ENCODE measurements at places on chromosomes 4 and X.

- DNase-seq = no peak
Measured at GRCh38 chr4:172514011-172514410, 654.6 kb upstream of the GALNT7 start.

DNA sequence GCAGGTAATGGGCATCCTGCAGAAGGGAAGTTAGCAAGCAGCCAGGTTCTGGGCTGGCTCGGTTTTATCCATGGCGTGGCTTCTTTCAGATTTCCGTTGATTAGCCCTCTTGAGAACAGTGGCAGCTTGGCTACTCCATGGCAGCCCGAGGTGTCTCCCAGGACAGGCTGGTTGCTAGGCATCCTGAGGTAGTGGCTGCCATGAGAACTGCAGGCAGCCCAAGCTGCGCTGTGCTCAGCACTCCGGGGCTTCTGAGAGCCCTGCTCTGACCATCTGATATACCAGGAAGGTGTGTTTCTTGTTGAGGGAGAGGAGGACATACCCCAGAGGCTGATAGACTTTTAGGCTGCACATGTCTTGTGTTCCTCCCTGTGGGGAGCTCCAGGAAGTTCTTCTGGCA is 253.4 kb upstream of the CASK start:
- DNase-seq = no peak

GRCh38 chr4:146998157-146998556 is 52.5 kb upstream of the TTC29 start:
- no peak for DNase-seq

GRCh38 chrX:49192722-49193328 is 6.7 kb upstream of the PRICKLE3 start:
- DNase-seq = no peak

DNA sequence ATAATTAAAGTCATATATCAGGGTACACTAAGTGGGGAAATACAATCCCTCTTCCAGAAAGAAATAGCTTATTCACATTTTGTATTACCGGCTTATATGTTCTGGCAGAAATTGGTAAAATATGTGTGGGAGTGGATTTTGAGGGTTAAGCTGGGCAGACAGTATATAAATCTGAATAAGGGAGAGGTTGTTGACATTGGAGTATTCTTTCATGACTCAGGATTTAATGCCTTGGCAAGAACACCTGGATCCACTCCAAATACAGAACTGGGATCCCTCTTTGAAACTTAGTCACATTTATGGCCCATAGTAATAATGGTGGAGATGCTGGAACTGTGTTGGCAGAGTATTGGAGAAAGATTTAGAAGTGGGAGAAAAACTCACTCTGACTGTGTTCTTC is 54.3 kb upstream of the TET2 start:
- peak; percentile 17 for DNase-seq

DNA sequence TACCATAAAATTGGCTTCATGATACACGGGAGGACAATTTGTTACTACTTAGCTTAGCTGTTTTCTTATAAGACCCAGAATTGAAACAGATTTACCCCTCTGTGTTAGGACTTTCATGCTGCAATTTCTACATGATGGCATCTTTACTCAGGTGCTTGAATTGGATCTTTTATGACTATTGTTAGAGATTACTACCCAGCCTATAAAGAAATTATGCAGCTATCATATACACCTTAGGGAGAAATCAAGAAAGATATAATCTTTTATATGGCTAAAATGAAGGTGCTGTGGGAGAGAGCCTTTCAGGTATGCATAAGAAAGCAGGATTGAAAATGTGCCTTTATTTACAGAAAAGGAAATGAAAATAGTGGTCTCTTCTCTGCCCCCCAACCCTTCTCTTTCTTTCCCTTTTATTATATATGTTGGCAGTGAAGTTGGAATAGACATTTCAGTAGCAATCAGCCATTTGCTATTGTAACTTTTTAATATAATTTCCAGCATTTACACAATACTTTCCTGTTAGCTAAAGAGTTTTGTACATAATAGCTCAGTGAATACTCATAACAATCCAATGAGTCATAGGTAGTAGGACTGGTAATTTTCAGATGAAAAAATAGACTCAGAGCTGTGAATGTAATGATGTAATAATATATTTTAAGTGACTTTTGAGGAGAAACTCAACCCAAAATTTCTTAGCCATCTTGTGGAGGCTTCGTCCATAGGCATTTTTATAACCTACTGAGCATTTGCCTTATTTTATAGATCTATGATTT is 311.8 kb downstream of the ADGRL3 start:
- no peak for DNase-seq

DNA sequence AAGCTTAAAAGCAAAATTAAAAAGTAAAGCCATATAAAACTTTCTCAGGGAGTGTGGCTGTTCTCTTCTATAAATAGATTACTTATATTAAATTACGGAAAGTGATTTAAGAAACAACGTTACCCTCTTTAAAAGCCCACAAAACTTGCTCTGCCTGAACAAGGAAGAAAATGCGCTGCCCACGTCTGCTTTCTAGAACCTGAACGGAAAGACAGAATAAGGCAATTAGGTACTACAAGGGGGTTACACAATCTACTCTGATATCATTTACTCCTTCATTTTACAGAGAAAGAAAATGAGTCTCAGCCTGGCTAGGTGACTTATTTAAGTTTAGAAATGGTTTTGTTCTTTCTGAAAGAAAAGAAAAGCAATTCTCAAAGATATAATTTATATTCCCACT is 147.2 kb downstream of the RNF150 start:
- no peak for DNase-seq

DNA sequence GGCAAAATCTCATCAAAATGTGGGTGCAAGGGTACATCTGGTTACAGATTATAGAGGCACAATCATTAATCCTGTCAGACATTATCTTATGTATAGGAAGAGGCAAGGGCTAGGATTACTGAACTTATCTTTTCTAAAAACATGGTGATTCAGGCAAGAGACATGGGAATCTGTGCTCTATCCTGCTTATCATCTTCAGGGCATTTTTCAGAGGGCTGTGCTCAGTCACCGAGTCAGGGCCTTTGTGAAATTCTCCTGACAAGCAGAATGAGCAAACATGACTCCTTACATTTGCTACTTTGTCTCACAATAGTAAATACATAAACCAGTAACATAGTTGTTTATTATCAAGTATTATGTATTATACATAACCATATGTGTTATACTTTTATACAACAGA is 84.2 kb upstream of the KCTD8 start:
- no peak for DNase-seq

DNA sequence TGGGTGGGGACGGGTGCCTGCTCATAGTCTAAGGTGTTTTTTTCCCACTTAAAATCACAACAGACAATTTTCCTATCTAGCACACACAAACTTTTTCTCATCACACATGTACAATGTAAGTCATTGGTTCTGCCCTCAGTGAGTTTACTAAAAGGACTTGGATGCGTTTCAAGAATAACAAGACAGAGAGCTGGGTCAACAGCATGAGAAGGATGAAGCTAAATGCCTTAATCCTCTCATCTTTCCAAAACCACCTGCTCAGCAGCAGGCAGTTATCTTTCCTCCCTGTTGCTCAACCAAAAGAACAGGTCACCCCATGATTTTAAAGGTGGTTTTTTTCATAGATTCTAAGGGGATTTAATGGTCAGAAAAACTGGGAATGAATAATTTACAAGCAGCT is 40.1 kb downstream of the OFD1 start:
- DNase-seq = no peak

DNA sequence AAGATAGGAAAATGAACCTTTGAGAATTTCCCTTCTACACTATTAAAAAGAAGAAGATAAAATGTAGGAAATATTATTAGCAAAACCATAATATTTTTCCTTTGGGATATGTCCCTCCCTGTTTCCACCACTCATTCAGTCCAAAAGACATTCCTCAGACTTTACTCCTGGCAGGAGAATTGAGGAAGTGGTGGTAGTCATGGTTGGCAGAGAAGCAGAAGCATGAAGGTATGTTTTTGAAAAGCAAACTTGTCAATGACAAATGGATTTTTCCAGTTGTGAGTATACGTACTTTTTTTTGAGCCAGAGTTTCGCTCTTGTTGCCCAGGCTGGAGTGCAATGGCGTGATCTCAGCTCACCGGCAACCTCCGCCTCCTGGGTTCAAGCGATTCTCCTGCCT is 13.7 kb downstream of the STAG2 start:
- no peak for DNase-seq

GRCh38 chr4:2934077-2934812 is 29.0 kb downstream of the NOP14 start:
- DNase-seq = no peak

GRCh38 chr4:71202705-71203104 is 136.1 kb upstream of the SLC4A4 start:
- DNase-seq = no peak

DNA sequence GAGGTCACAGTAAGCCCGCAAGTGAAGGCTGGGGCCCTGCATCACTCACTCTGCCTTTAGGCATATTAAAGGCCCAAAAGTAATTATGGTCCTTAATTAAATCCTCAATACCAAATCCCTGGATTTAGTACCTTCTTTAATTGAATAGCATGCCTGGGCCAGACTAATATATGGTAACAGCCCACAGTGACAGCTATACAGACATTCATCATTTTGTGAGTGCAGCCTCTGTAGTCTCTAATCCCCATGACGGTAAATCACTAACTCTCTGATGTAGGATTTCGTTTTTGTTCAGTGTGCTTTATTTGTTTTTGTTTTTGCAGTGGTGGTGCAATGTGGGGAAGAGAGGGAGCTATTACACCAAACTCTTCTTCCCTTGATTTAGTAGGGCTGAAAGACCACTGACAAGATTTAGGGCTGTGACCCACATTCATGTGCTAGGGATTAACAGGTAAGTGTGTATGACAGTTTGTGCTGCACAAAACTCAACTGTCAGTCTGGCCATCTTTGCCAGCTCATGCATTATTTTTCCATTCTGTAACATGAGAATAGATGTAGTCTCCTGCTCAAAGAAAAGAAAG is 60.6 kb upstream of the SLC39A8 start:
- no peak for DNase-seq

DNA sequence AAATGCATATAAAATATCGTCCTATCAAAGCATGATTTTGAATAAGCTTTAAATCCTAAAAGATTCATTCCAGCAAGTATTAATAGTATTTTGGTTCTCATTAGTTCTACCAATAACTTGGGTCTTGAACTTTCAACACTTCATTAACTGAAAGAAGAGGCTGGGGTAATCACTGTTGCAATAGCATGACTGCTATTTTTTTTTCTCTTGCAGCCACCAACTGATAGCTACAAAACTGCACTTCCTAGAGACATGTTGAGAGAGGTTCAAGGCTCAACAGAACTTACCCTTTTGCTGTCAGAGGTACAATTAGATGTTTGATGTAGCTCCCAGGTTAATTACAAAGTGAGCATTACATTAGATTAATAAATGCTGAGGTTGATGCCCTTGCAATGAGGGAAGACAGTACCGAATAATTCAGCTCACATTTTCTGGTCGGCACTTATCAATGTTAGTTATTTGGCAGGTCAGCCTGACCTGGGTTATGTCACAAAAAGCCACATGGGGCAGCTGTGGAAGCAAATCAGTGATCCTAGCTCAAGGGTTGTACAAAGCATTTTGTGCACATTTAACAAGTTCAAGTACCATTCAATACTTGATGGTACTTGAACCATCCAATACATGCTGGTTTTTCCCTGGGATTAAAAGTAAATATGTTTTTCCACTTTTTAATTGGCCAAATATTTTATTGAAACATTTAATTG is 29.9 kb upstream of the TET2 start:
- no peak for DNase-seq

DNA sequence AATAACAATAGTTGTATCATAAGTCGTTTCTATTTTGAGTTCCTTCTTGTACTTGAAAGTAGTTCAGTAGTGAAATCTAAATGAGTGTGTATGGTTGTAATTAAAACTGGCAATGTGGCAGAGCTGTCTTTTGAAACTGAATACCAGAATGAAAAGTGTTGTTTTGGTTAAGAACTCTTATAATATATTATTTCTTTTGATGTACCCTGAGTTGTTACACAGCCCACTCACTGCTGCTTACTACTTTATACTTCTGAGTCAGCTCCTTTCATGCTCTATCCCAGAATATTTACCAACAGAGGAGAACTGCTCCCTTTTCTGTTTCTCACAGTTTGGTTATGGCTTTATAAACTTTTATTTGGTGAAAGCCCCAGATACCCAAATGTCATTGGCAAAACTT is 28.8 kb downstream of the FAM199X start:
- no peak for DNase-seq

DNA sequence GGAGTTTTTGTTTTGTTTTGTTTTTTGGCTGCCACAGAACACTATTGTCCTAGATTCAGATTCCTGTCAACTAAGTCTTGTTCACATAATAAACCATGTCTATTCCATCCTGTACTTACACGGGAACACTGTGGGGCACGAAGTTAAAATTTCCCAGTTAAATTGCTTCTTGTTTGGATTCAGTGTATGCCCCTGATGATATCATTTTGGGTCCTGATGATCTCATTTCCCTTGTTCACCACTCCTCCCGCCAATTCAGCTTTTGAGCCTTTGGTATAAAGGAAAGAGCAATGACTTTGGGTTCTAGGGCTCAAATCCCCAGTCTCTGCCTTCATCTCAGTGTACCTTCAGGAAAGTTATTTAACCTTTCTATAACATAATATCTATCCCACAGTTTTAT is 333.5 kb downstream of the FBXW7 start:
- no peak for DNase-seq

DNA sequence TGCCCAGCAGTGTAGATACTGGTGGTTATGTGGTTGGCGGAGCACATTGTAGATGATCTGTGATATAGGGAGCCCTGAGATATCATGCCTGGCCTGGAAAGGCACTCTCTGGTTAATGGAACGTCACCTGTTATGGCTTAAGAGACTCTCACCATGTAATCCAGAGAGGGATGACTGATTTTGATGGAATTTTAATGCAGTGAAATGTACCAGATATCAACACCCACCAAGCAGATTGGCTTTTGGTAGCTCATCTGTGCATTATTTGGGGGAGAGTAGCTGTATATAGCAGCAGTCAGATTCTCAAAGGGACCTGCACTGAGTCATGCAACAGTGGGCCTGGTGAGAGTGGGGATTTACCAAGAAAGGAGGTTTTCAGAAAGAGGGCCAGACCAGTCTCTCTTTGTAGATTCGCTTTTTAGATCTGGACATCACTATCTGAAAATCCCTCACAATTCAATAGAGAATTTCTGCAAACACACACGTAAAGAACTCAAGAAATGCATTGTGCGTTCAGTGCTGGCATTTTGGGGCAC is 17.3 kb downstream of the TSC22D3 start:
- no peak for DNase-seq

DNA sequence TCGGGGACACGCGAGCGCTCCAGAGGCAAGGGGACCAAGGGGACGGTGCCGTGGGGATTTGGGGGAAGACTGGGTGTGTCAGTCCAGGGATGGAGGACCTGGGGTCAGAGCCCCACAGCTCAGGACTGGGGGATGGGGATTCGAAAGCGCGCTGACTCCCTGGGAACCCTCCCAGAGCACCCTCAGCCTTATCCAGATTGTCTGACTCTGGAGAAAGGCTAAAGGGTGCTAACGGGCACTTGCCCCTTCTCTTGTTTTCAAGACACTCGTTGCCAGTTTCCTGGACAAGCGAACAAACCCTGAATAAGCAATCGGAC is 1.1 kb downstream of the DOCK11 start:
- no peak for DNase-seq

DNA sequence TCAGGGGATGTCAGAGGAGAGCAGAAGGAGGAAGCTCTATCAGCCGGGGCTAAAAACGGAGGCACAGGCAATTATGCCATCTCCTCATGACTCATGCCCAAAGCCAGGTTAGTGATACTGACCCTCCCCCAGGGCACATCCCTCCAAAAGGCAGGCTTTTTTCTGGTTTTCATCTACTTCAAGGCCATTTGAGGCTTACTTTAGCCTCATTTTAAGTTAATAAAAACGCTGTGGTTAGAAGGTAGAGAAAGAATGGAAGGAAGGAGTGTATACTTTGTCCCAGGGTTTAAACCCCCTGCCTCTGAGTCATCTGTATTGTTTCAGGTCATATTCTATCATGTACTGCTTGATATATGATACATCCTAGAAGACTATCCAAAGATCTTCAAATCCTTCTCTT is 89.7 kb upstream of the NDP start:
- no peak for DNase-seq

Measured in left kidney (tissue), 8 donors.